ENCODE measurements at places on chromosomes 2 and 18. TPM values are rescaled to one million over a fixed set of nuclear protein-coding genes. Genes with fewer than 3 reads are reported as not detected.

Gene UGT1A3
- total RNA-seq = not detected

Gene SEC11C
- total RNA-seq = 41.1 TPM

Gene RNMT
- 37.2 TPM for total RNA-seq

Gene NOSTRIN
- 36.2 TPM for total RNA-seq

Gene AUP1
- 75.3 TPM for total RNA-seq

Gene ATP6V1B1
- 1.3 TPM for total RNA-seq

Gene ADNP2
- 21.0 TPM for total RNA-seq

All from sciatic nerve (tissue), 2 donors.